Heart left ventricle (tissue), 16 donors: ENCODE measurements at places on chromosomes 6 and 20.

GRCh38 chr6:27765028-27765590, 147.1 kb downstream of the OR2B2 start:
- no peak for DNase-seq

DNA sequence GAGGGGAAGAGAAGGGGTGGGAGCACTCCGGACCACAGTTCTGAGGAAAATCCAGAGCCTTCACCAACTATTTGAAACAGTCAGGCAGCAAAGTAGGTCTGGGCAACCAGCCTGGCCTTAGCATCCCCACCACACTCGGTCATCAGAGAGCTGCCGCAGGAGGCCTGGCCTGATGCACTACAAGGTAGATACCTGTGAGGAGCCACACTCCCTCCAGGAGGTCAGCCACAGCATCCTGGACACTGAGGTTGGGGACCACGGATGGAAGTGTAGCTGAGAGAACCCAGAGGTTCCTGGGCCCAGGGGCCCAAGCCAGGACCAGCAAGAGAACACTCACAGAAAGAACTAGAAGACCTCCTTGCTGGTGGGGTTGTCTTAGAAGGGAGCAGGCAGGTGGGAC, 194.8 kb upstream of the PROKR2 start:
- DNase-seq, result no peak

DNA sequence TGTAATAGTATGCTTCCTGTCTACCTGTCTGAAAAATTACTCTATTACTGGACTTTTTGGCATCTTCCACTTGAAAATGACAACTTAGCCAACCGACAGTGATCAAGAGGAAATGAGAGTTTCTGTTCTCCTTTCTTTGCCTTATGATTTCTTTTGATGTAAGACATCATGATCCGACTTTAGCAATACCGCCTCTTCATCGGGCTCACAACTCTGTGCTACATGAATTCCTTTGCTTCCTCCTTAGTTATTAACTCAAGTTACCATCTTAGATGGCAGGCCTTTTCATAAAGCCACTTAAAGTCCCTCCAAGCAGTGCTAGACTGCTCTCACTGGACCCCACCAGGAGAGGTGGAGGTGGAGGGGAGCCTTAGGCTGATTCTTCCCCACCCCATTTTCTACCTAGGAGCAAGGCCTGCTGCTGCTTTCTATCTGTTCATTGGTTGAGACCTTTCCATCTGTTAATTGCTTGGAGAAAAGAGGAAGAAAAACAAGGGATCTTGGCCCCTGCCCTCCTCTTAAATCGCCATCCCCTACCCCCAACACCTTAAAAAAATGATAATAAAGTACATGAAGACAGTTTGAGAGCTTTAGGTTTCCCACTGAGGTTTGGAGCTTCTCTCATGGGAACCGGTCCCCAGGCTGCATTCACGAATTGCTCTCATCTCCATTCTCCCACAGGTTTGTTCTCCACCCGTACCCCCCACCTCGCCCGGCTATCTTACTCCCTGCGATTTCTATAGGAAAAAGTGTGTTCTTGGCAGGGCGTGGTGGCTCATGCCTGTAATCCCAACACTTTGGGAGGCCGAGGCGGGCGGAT, 21.6 kb upstream of the MCM3 start:
- DNase-seq, result no peak

DNA sequence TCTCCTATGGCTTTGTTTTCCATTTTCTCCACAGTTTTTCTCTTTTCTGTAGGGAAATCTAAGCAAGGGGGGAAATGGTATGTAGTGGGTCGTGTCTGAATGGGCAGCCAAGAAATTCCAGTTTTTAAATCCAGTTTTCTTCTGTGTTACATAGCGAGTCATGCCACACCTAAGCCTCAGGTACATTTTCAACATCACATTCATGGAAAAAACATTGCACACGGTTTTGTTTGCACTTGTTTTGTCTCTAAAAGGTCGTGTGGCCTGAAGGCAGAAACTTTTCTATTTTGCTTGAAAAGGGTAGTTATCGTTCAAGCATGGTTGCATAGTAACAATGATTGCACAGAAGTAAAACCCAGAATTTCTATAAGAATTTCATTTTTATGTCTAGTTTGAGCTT, 70.5 kb downstream of the MOXD1 start:
- no peak for DNase-seq

- DNase-seq, result no peak
These were observed 49.7 kb downstream of the ZBTB2 start for GRCh38 chr6:151341476-151342195.

- DNase-seq, result no peak
These were observed 25.1 kb upstream of the SLC17A3 start for GRCh38 chr6:25899123-25899522.

- no peak for DNase-seq
These were observed 23.4 kb upstream of the FRMD1 start for GRCh38 chr6:168102315-168102985.

GRCh38 chr20:32993496-32994050, 10.7 kb downstream of the SUN5 start:
- no peak for DNase-seq

DNA sequence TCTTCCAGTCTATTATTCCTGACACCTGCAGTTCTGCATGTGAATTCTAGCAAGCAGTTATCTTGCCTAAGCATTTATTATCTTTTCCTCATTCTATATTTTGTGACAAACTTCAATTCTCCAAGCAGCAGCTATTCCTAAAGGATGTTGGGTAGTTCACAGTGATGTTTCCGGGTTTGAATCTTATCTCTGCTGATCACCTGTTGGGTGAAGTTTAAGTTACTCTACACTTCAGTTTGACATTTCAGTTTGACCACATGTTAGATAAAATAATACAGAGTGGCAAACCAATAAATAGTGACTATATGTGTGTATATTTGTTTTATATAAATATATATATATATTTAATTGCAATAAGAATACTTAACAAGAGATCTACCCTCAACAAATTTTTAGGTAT, 168.6 kb downstream of the ADGRG6 start:
- no peak for DNase-seq

GRCh38 chr6:53391170-53391569, 42.4 kb upstream of the ELOVL5 start:
- DNase-seq, result no peak

- DNase-seq, result no peak
These were observed 44.1 kb upstream of the ID1 start for GRCh38 chr20:31560746-31561598.

DNA sequence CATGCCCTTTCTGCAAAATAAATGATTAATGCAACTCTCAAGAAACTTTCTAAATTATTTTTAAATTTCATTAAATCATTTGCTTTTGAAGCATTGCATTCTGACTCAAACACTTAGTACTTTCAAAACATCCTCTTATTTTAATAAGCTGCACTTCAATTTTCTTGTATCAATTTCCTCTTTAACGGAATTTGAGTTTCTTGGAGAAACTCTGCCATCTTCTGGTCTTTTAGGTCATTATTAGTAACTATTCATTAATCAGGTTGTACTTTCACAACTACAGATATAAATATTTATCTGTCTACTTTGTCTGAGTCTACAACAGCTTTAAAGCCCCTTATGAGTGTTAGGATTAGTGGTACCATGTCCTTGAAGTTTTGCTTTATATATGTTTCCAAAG, 30.2 kb downstream of the TMX4 start:
- DNase-seq, result no peak

GRCh38 chr6:62763125-62763912, 447.9 kb upstream of the FKBP1C start:
- no peak for DNase-seq

DNA sequence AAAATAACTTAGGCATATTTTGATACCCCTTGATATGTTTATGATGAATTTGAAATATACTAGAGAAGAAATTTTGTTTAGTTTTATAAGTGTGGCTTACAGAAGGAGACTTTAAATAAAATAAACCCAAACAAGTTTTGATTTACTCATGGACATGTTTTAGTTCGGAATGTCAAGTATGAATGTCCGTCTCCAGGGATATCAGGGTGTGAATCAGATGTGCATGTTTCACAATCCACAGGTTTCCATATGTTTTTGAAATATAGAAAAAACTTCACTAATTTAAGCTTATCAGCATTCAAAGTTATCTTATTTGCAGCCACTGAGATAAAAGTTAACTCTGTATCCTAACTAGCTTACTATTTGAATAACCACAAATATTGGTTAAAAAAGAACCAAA, 51.5 kb downstream of the PLCB1 start:
- DNase-seq, result no peak

DNA sequence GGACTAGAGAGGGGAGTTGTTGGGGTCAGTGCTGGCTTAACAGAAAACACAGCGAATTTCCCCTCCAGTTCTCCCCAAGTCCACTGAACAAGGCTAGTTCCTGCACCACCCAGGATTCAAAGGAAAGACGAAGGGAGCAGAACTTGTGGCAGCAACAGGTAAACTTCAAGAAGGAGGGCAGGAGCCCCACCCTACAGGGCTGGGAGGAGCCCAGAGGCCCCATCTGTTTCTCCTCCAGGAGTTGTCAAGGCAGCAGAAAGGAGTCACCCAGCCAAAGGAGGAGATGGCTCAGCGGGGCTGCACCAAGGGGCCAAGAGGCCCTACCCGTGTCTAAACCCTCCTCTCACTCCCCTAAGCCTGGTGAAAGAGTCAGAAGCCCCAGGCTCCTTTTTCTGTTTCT, 1.7 kb downstream of the SAPCD1 start:
- DNase-seq, result no peak

GRCh38 chr20:18543932-18544331, 23.3 kb upstream of the SMIM26 start:
- peak; percentile 69 for DNase-seq

DNA sequence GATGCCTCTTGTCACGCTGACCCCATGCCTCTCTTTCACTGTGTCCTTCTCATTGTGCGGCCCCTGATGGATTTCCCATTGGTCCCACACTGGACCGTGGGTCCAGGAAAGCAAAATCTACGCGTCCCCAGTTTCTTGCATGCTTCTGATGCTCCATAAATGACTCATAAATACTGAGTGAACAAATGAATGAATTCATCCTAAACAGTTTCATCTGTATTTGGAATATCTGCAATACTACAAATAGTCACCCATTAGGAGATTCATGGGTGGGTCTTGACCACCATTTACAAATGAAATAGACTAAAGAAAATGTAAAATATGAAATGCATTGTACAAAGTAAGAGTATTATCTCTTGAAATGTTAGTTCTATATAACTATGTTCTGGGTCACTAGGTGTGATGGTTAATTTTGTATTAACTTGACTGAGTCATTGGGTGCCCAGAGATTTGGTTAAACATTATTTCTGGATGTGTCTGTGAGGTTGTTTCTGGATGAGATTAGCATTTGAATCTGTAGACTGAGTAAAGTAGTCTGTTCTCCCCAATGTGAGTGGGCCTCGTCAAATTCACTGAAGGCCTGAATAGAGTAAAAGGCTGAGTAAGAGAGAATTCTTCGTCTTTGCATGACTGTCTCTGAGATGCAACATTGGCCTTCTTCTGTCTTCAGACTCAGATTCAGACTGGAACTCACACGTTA, 448.7 kb downstream of the PREX1 start:
- DNase-seq, result no peak

DNA sequence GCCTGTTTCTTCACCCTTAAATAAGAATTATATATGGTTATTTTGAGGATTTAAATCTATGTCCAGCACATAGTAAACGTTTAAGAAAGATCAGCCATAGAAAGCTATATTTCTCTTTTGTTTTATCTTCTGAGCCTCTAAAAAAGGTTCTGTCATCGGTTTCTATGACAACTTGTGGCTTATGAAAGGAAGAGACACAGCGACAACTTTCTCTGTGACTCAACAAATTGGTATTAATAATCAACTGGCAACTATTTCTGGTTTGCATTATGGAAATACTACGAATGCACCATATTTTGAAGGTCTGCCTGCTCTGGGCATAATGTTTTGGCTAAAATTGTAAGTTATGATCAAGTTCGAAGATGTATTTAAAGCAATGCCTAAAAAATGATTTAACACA, 751.0 kb downstream of the CD109 start:
- no peak for DNase-seq

DNA sequence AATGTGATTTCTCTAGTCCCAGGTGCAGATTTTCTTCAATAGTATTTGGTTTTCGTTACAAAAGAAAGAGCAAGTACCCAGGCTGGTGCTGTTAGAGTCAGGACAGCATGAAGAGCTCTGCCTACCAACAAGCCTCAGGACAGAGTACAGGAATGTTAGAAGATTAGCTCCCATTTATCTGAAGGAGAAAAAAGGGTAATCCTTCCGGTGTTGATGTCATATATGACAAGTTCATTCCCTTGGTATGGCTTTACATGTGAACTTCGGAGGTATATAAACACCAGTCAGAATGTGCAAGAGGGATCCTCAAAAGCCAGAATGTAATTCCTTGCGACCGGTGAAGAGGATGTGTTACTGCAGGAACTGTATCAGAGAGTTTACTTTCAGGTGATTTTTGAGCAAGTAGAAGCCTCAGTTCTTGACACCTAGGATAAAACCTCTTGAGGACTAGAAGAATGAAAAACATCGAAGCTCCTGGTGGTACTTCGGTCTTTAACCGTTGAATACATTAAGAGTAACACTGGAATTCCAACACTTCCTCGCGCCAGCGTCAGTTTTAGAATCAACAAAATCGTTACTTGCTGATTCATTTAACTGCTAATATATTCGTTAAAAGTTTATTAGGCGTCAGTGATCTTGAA, 194.2 kb upstream of the ZNF184 start:
- no peak for DNase-seq

DNA sequence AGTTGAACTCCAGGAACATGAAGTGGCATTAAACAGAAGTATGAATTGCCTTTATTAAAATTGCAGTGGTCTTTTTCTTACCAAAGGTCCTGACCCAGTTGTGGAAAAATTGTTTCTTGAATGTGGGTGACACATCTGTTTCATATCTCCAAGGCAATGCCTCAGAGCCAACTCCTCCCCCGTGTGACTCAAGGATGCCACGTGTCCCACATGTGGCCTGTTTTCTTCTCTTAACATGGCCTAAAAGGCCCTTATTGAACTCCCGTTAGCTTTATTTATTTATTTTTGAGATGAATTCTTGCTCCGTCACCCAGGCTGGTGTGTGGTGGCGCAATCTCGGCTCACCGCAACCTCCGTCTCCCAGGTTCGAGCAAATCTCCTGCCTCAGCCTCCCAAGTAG, 128.4 kb upstream of the ESR1 start:
- DNase-seq, result no peak

DNA sequence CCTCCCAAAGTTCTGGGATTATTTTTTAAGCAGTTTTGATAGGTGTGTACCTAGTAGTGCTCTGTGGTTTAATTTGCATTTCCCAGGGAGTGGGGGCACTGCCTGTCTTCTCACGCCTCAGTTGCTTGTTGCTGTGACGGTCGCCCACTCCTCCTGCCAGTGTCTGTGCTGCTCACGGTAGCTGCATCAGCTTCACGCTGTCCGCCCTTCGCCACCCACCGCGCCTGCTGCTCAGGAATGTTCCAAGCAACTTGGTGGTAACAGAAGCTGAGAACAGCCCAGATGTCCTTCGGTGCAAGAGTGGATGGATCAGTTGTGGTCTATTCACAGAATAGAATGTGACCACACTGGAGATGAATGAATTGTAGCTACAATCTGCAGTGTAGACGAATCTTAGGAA, 22.9 kb downstream of the DNAJC5 start:
- no peak for DNase-seq
